Sigmoid colon (tissue), 7 donors: ENCODE measurements at places on chromosomes 13 and 19. TPM values are rescaled to one million over a fixed set of nuclear protein-coding genes. Genes with fewer than 3 reads are reported as not detected.

DNA sequence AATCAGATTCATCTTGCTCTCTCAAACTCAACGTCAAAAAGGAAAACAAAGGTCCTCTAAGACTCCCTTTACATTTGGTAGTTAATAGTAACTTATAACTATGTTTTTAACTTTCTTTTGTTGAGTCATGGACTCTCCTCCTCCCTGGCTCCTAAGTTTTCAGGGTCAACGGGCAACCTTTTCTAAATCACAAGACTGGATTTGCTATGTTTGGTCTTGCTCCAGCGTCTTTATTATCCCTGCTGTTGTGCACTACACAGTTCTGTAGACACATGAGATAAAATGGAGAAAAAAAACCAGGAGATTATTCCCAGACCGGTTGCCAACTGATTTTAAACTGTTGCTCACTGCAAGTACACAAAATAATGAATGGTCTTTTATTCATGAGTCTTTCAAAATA is 1.9 kb upstream of the ITM2B start:
- DNase-seq: no peak

DNA sequence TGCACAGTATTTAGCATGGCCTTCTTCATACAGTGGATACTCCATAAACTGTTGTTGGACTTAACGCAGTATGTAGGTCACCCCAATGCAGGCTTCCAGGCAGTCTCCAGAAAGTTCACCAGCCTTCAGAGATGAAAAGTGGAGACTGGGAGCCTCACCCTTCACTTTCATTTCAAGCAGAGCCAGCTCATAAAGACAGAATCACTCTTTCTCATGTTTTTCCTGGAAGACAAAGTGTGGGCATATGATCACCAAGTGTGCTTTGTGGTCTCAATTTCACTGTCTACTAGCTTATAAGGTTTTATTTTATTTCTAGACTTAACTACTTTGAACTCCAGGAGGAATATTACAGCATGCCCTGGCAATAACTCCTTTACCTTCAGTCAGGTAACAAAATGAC is 26.3 kb upstream of the TNFSF11 start:
- no peak for DNase-seq

GRCh38 chr13:62092536-62092935 is 676.9 kb upstream of the PCDH20 start:
- DNase-seq: no peak

GRCh38 chr19:14048443-14049153 is 13.3 kb downstream of the PALM3 start:
- DNase-seq: no peak

DNA sequence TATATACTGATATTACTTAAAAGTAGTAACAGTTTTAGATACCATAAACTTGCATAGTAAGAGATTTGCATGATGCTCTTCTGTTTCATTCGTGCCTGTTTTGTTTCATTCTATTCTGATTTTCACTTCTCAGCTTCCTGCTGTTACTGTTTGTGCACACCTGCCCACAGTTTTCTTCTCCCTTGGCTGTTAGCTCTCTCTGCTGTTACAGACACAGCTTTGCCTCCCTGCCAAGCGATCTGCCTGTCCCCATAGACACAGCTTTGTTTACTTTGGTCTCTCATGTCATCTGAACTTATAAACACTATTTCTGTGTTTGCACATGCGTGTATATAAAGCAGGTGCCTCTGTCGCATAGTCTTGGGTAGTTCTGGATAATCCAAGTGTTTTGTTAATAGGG is 21.4 kb upstream of the UPF3A start:
- no peak for DNase-seq

DNA sequence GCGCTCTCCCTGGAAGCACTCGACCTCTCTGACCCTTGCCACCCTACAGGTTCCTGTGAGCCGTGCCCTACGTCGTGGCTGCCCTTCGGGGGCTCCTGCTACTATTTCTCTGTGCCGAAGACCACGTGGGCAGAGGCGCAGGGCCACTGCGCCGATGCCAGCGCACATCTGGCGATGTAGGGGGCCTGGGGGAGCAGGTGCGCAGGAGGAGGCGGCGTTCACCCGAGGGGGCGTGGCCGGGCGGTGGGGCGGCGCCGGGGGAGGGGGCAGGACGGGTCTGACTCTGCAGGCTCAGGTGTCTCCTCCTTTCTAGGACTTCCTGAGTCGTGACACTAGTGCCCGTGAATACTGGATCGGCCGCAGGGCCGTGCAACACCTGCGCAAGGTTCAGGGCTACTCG is 26.4 kb downstream of the CLEC4M start:
- no peak for DNase-seq

DNA sequence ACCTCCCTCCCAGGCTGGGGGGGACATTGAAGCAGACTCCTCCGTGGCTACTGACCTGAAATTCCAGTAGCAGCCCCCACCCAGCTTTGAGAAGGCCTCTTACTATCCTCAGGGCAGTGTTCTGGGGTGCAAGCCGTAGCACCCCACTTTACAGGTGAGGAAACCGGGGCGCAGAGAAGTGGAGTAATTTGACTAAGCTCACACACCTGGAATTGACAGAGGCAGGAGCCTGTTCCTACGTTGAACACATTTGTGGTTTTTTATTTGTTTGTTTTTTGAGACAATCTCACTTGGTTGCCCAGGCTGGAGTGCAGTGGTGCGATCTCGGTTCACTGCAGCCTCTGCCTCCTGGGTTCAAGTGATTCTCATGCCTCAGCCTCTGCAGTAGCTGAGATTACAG is 14.6 kb upstream of the S1PR4 start:
- DNase-seq: no peak

DNA sequence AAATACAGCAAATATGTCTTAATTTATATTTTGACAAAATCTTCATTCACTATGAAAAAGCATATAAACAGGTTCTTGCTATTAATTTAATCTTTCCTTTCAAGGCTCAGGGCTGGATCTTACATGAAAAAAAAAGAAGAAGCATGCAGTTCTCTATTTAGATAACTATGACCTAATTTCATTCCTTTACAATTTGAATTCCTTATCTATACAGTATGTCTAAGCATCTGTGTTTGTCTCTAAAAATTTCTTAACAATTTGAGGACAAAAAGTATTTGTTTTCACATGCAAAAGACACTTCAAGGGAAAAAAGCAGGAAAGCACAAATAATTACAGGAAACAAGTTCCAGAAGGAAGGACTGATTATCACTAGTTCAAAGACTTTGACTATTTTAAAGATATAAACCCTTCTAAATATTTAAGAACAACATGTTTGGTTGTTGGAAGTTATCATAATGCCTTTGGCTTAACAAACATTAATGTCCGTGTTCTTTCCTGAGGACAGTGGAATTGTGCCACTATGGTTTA is 157.5 kb downstream of the TBC1D4 start:
- DNase-seq: no peak

DNA sequence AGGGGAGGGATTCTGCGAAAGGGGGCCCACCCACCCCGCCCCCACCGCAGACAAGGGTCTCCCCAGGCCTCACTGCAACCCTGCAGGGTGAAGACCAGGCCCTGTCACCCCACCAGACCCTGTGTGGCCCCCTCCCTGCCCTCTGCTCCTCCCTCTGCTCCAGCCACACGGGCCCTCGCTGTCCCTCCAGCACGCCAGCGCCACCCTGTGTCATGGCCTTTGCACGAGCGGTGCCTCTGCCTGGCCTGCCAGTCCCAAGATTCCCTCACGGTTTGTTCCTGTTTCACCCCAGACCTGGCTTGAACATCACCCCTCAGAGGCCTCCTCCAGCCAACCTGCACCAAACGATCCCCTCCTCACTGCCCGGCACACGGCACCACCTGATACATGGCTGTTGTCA is 27.3 kb downstream of the PIP5K1C start:
- DNase-seq: no peak

- DNase-seq: no peak
Observed at GRCh38 chr13:93963266-93964145, 516.0 kb downstream of the DCT start.

DNA sequence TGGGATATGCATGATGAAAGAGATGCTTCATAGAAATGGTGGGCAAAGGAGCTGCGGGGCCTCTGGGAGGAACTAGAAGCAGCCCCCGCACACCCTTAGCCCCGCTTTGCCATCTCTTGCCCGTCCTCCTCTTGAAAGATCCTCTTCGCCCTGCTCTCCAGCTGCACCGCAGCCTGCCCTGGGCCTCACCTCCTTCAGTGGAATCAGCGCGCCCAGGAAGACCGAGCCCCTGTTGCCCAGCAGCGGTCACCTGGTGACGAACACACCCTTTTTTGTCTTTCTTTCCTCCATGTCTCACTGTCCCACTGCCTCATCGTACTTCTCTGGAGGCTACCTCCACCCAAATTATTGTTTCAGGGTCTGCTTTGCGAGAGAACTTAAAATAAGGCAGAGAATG is 807.6 kb downstream of the UQCRFS1 start:
- no peak for DNase-seq

The TMEM59L gene
- 0.82 TPM for total RNA-seq

The ZNF536 gene
- 8.9 TPM for total RNA-seq

The PRKCG gene
- not detected for total RNA-seq

The ZNF763 gene
- total RNA-seq: 2.3 TPM

The IZUMO2 gene
- total RNA-seq: not detected

The TBCB gene
- total RNA-seq: 162 TPM

The ICAM4 gene
- total RNA-seq: not detected
